Kidney epithelial cell (primary cell): ENCODE measurements at places on chromosomes 3 and 15. TPM values are rescaled to one million over a fixed set of nuclear protein-coding genes. Genes with fewer than 3 reads are reported as not detected.

The TRIM71 gene
- 2.4 and 2.6 TPM in 2 replicates for total RNA-seq

DNA sequence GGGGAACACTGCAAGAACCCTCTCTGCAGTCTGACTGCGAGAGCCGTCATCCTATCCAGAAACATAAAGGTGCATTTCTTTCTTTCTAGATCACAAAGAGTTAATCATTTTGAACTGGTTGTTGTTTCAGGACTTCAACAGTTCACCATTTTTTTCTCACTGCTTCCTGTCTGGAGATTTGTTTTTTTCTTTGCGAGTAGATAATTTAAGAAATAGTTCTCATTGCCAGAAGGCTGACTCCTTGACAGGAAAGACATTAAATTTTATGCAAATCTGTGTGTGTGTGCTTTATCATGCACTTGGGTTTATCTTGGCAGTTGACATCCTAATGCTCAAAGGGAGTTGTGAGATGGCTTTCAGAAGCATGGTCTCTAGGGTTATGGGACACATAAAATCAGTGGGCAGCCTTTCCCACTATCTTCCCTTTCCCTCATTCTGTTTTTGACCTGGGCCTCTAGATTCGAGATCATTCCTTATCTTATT is 123.5 kb upstream of the TBL1XR1 start:
- no peak for DNase-seq

The CRABP1 gene
- not detected in 2 replicates for total RNA-seq

The TNFSF10 gene
- 8.6 and 16.5 TPM in 2 replicates for total RNA-seq

GRCh38 chr3:99637368-99638111 is 854 bp upstream of the COL8A1 start:
- DNase-seq, result peak; percentile 68

The ADAMTS9 gene
- 211 and 217 TPM in 2 replicates for total RNA-seq

- DNase-seq, result no peak
Observed at GRCh38 chr15:85306946-85307686, 73.3 kb upstream of the AKAP13 start.

DNA sequence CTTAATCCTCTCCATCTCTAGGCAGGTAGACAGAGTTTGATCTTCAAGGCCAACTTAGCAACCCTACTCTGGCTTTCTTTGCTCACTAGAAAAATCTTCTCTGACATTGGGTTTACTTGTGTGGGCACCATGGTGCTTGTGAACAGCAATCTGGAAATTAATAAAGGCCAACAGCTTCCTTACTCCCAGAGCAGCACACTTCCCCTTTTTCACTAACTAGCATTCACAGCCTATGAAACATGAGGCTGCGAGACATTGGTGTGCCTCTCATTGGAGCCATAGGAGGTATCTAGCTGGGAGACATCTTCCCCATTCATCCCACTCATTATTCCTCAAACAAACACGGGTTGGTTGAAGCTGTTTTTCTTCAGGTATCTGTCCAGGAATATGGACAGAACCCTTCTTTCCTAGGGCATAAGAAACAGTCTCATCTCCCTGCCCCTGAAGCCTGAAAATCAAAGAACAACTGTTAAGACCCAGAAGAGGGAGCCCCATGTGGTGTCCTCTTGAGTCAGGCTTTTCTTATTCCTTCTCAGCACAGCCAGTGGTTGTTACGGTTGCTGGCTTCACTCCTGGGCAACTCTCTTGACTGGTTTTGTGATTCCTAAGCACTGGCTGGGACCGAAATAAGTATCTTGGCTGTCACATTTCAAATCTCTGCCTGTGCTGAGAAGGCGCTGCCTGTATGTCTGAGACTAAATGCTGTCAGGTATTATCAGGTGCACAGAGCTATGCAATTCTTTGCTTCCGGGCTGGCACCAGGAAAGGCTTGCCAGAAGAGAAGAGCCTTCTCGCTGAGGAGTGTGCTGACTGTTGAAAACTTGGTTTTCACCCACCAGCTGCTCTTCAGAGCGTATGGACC is 194.4 kb downstream of the FEZF2 start:
- DNase-seq, result no peak

GRCh38 chr3:37922721-37923568 is 61.3 kb downstream of the CTDSPL start:
- no peak for DNase-seq

DNA sequence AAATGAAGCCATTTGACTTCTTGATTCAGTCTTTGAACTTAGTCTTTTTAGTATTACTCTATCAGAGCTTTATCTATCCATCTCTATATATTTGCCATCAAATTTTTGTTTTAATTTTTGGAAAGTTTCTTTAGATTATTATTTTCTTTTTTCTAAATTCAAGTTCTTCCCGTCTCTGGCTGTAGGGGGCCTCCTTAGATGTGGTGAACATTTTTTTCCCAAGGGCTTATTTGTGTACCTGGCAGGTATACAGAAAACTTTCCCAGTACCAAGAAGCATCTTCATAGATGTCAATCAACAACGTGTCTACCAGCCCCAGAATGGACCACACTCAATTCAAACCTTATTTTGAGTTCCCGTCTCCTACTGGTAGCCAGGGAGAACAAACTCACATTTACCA is 486.8 kb upstream of the CNTN4 start:
- DNase-seq, result no peak

GRCh38 chr3:99915906-99916432 is 98.3 kb downstream of the CMSS1 start:
- DNase-seq, result no peak

GRCh38 chr15:66862111-66862939 is 160.3 kb downstream of the SMAD6 start:
- no peak for DNase-seq

- no peak for DNase-seq
Observed at GRCh38 chr3:20064796-20065564, 24.7 kb downstream of the KAT2B start.

GRCh38 chr3:123733805-123734526 is 149.1 kb upstream of the HACD2 start:
- DNase-seq, result peak; percentile 83

- DNase-seq, result no peak
Observed at GRCh38 chr3:195260280-195260905, 10.6 kb downstream of the XXYLT1 start.

DNA sequence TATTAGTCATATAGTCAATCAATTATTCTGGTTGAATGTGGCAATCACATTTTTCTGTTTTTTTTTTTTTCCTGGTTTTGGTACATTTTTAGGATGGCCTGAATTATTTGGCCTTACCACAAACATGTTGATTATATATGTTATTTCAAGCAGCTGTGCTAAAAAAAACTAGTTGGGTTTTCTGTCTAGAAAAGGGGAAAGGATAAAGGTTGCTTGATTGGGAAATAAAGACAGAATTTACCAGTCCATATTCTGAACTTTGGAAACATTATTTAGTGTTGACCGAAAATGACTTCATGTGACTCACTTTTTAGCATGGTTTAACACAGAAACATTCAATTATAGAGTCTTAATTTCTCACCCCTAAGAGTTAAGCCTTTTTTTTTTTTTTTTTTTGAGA is 8.1 kb downstream of the MORF4L1 start:
- DNase-seq, result no peak

GRCh38 chr3:143998266-143998665 is 26.6 kb downstream of the DIPK2A start:
- no peak for DNase-seq

DNA sequence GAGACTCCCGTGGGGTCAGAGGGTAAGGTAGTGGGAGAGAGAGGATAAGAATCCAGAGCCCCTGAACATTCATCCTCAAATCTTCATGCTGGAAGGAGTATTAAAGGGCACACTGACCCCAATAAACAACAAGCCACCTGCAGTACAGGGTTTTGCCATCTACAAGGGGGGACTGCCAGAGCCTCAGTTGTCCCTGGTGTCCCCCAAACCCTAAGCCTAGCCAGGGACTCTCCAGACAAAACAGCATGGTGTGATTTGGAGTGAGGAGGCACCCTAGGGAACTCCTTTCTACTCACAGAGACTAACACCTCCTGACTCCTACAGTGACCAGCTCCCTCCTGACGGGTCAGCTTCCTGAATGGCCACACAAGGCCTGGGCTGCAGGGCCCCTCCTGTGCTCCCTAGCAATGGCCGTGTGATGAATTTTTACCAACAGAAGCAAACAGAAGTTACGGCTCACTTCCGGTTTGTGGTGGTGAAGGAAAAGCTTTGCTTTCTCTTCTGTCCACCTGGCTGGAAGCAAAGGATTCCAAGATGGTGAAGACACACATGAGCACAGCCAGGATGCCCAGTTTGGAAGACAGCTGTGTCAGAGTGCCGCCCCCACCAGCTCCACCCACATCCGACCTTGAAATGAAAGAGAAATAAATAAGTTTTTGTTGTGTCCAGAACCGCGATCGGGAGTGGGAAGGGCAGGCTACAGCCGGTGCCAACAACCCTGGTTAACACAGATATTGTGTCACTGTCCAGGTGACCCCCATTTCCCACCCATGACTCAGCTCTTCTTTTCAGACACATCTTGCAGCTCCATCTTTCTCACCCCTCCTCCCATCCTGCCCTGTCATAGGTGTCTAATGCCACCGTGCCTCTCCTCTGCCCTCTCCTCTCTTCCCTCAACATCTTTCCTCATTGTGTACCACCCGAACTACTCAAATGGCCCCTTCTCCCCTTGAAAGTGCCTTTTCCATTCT is 69.6 kb upstream of the ATP13A3 start:
- DNase-seq, result no peak

GRCh38 chr3:107775974-107776373 is 253.2 kb downstream of the BBX start:
- DNase-seq, result no peak

The ZNF860 gene
- total RNA-seq, result 1.3 and 2.2 TPM in 2 replicates

DNA sequence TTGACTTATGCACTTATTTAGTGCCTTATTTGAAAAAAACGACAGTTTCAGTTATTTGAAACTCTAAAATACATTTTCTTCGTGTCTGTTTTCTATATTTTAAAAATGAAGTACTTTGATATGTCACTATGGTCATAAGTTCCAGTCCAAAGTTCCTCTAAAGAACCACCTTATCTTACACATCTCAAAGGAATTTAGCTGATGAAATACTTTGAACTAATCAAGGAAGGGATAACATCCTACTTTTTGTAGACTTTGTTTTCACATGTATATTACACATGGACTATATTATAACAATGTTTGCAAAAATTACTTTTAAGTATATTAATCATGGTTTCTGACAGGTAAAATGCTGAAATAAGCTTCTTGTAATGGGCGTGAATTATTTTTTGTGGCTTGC is 265.8 kb upstream of the ZNF717 start:
- no peak for DNase-seq

The CPLX3 gene
- not detected in 2 replicates for total RNA-seq

The SKOR1 gene
- not detected in 2 replicates for total RNA-seq

DNA sequence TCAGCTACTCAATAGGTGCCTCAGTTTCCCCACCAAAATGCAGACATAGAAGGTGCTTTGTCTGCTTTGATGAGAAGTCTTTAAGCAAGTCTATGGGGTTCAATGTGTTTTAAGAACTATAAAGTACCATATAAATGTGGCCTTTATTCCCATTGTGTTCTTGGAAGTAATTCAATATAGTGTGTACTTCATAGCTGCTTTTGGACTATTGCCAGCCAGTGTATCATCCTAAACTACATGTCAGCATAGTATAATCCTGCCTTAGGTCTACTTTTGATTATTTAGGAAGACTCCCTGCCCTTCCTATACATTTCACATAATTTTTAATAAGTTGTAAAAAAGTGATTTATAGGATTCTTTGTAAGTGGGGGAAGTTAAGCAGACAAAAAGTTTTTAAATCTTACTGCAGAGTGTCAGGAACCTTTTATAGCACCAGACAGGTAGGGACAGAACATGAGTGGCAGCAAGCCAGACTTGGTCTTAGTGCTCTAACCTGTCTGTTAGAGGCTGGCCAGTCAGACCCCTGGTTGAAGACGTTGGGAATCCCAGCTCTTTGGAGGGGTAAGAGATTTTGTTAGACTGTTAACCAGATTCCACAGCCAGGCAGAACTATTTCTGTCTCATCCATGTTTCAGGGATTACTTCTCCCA is 48.4 kb downstream of the MLH1 start:
- DNase-seq, result no peak

DNA sequence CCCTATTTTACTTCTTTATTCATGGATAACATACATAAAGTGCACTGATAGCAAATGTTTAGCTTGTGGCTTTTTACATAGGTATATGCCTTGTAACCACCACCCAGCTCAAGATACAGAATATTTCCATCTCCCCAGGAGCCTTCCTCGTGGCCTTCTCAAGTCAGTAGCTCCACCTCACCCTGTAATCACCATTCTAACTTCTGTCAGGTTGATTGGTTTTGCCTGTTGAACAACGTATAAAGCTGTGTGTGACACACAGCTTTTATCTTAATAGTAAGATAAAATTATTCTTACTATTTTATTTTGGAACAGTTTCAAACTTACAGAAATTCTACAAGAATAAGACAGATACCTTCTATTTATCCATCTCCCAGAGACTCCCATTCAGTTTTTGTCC is 13.3 kb downstream of the ATG7 start:
- no peak for DNase-seq

DNA sequence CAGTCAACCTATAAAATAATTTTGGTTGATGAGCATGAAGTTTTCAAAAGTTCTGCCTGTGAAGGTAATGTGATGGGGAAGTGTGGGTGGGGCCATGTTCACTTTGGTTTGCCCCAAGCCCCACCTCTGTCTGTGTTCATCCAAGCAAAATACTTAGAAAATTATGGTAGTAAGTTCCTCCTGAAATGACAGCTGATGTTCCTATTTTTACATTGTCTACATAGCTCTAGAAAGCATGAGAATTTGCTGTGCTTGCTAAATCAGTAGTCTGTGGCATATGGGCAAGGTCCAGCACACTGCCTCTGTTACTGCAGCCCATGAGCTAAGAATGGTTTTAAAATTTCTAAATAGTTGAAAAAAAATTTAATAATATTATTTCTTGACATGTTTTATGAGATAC is 21.9 kb upstream of the CP start:
- DNase-seq, result no peak

DNA sequence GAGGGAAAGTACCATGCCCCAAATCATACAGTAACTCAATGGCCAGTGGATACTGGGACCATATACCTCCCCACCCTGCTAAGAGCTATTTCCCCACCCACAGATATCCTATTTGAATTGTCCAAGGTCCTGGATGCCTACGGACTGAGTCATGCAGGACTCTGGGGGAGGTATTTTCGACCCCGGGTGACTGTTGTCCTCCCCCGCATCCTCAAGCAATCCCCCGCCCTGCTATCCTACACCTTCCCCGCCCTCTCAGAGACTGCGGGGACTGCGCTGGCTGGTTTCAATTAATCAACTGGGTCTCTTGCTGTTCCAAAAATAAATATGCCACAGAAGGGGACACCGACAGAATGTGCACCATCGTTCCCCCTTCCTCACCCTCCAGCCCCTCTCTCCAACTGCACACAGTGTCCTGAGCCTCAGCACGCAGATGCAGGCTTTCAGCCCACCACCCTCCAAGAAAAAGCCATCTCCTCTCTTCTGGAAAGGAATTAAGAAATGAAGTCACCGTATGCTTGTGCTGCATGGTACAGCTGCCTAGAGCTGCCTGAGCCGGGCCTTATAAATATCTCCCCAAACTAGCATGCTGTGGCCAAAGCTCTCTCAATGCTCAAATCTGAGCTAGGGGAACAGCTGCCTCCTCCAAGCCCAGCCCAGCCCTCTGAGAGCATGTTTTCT is 8.1 kb downstream of the CAV3 start:
- DNase-seq, result peak; percentile 69

The SERPINI2 gene
- total RNA-seq, result not detected in 2 replicates

- no peak for DNase-seq
Observed at GRCh38 chr15:62932436-62932835, 110.1 kb upstream of the TPM1 start.

- DNase-seq, result no peak
Observed at GRCh38 chr3:194281766-194282165, 69.4 kb downstream of the CPN2 start.
